Activated naive CD8-positive, alpha-beta T cell treated with anti-CD3 and anti-CD28 coated beads for 36 hours (primary cell): ENCODE measurements at places on chromosomes 5 and 9. TPM values are rescaled to one million over a fixed set of nuclear protein-coding genes. Genes with fewer than 3 reads are reported as not detected.

Gene GAS1
- not detected for total RNA-seq

Gene PFN3
- not detected for total RNA-seq

Gene IRX2
- not detected for total RNA-seq

- no peaks in the 10 kb centered on the region for H3K27me3 ChIP-seq
- peaks cover 9% of the 10 kb centered on the region for H3K36me3 ChIP-seq
- H3K4me1 ChIP-seq: peaks cover 22% of the 10 kb centered on the region
- H3K27ac ChIP-seq: no peak overlapping the region
Measured at GRCh38 chr5:96709152-96709821, 47.1 kb downstream of the CAST start.

DNA sequence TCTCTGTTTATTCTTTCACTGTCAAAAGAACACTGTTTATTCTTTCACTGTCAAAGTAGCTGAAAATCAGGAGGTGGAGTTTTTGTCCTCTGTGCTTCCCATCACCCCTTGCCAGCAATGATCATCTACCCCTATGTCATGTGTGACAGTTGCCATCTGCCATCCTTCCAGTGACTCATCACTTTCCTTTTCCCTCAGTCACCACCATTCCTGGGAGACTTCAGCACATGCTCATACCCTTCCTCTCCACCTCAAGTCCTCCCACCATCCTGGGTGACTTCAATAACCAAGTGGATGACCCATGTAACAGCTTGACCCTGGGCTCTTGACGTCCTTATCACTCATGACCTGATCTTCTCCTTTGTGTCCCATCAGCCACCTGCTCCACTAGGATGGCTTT lies 43.3 kb upstream of the RASEF start:
- no peaks in the 10 kb centered on the region for H3K36me3 ChIP-seq
- H3K4me3 ChIP-seq: no peak overlapping the region
- no peak overlapping the region for H3K27ac ChIP-seq
- no peaks in the 10 kb centered on the region for H3K27me3 ChIP-seq

DNA sequence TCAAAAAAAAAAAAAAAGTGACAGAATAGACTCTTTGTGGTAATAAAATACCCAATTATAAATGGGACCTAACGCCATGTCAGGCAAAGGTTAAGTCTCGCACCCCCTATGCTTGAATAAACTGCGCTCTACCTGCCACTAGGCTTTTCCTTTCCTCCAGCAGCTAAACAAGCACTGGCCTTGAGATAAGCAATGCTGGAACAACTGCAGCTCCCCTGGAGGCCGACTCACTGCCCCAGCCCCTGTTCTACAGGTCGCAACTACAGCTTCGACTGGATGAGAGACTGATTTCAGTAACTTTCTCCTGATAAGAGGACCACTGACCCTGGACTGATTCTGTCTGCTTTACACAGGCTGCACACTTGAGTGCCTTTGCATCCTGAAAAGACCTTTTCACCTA lies 210.2 kb downstream of the HSPA4 start:
- H3K27me3 ChIP-seq: no peaks in the 10 kb centered on the region
- no peak overlapping the region for H3K4me3 ChIP-seq
- no peak overlapping the region for H3K27ac ChIP-seq
- DNase-seq: no peak
- H3K36me3 ChIP-seq: no peaks in the 10 kb centered on the region
- peaks cover 19% of the 10 kb centered on the region for H3K4me1 ChIP-seq

- H3K36me3 ChIP-seq: peaks cover 18% of the 10 kb centered on the region
- no peak overlapping the region for H3K27ac ChIP-seq
- no peak overlapping the region for H3K4me3 ChIP-seq
- H3K27me3 ChIP-seq: no peaks in the 10 kb centered on the region
Measured at GRCh38 chr5:146254223-146254622, 50.8 kb downstream of the RBM27 start.

DNA sequence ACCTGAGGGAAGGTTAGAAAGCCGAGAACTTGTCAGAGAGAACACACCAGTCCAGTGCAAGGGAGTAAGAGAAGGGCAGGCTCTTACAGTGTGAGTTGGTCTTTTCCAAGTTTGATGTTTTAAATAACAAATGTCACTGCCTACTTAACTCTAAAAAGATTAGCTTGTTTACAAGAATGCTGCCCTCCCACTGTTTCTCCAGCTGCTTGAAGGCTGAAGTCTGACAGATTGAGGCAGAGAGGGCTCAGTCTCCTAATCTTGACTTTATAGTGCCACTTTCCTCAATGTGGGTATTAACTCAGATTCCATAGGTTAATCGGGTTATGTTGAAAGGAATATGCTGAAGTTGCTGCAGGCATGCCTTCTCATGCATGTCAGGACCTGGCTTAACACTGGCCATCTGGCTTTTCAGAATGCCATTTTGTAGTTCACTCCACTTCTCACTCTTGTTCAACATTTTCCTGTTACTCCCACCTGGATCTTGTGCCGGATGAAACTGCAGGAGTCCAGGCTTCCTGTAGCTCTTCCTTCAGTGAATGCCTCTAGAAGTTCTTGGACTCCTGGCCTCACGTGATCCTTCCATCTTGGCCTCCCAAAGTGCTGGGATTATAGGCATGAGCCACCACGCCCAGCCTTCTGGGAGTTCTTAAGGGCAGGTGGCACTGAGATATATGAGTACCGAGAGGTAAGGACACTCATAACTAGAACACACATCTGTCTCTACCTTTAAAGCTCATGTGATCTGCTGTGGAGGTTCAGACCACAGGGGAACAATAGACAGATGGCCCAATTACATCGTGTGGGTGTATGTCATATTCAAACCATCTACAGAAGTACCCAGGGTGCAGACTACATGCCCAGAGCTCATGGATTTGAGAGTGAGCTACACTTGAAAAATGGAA lies 249.7 kb downstream of the ARHGAP26 start:
- no peak for DNase-seq
- peaks cover 41% of the 10 kb centered on the region for H3K36me3 ChIP-seq
- H3K4me1 ChIP-seq: peaks cover 46% of the 10 kb centered on the region
- H3K4me3 ChIP-seq: no peak overlapping the region
- no peaks in the 10 kb centered on the region for H3K27me3 ChIP-seq

DNA sequence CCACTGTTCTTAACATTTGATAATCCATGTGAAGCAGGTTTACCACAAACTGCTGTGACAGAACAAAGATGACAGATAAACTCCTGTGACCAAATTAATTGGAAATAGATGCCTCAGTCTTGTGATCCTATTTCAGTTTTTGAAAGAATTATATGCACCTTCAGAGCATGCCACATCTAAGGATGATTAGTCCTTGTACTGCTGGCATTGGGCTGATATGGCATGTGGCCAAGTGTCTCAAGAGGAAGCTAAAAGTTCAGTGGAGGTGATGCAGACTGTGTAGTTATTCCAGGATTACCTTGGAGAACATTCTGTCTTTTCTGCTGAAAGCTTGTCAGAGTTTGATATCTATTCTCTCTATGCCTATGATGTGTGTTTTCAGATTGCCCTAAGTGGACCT lies 314.4 kb upstream of the EFNA5 start:
- no peaks in the 10 kb centered on the region for H3K27me3 ChIP-seq
- peaks cover 8% of the 10 kb centered on the region for H3K4me1 ChIP-seq
- no peak overlapping the region for H3K27ac ChIP-seq
- peaks cover 1% of the 10 kb centered on the region for H3K36me3 ChIP-seq
- no peak overlapping the region for H3K4me3 ChIP-seq

- no peak overlapping the region for H3K27ac ChIP-seq
- DNase-seq: no peak
- no peaks in the 10 kb centered on the region for H3K4me1 ChIP-seq
Measured at GRCh38 chr5:57816108-57816507, 333.5 kb upstream of the ACTBL2 start.

GRCh38 chr9:127004946-127005769 lies 90.6 kb downstream of the RALGPS1 start:
- H3K27me3 ChIP-seq: peaks cover 56% of the 10 kb centered on the region
- DNase-seq: peak; percentile 70
- H3K36me3 ChIP-seq: no peaks in the 10 kb centered on the region
- H3K27ac ChIP-seq: peak overlapping the region; percentile 66

- peaks cover 42% of the 10 kb centered on the region for H3K36me3 ChIP-seq
- DNase-seq: peak; percentile 78
- H3K4me1 ChIP-seq: peaks cover 45% of the 10 kb centered on the region
Measured at GRCh38 chr5:169637549-169638121, 560 bp downstream of the DOCK2 start.

DNA sequence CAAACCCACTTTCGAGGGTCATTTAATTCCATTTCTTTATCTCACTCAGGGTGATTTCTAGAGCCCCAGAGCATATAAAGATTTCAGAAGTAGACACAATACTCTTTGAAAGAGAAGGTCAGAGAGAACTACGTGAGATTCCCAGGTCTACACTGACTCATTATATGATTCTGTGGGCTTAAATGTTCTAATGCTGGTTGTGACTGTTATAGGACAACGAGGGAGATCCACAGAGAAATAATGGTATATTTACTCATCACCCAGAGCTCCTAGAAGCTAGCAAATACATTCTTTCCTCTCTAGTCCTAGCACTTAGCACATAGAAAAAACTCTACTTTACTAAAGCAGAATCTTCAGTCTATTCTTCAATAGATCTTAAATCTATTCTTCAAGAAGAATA lies 39.4 kb upstream of the GRAMD2B start:
- no peaks in the 10 kb centered on the region for H3K36me3 ChIP-seq
- no peaks in the 10 kb centered on the region for H3K27me3 ChIP-seq
- H3K27ac ChIP-seq: no peak overlapping the region
- no peak overlapping the region for H3K4me3 ChIP-seq
- no peaks in the 10 kb centered on the region for H3K4me1 ChIP-seq

DNA sequence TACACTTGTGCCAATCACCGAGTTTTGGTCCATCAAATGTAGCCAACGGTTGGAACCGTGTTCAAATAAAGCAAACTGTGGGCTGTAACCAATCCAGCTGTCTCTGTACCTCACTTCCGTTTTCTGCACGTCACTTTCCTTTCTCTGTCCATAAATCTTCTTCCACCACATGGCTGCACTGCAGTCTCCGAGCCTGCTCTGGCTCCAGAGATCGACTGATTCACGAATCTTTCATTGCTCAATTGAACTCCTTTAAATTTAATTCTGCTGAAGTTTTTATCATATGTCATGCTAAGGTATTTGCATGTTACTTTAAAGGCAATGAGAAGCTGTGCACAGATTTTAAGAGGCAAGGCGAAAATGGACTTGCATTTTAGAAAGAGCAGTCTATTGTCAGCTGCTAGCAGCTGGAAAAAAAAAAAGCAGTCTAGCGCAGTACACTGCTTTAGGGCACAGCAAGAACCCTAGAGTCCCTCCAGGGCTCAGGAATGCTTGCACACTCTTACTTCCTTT lies 13.2 kb downstream of the TTC39B start:
- H3K4me1 ChIP-seq: peaks cover 64% of the 10 kb centered on the region
- H3K27ac ChIP-seq: peak overlapping the region; percentile 95
- no peak for DNase-seq
- H3K4me3 ChIP-seq: peak overlapping the region; percentile 70

GRCh38 chr5:173800340-173800739 lies 87.8 kb upstream of the CPEB4 start:
- H3K36me3 ChIP-seq: no peaks in the 10 kb centered on the region
- H3K4me1 ChIP-seq: no peaks in the 10 kb centered on the region
- no peaks in the 10 kb centered on the region for H3K27me3 ChIP-seq
- no peak overlapping the region for H3K27ac ChIP-seq
